CD4-positive, alpha-beta T cell treated with Interleukin-4 for 4 hours (primary cell): ENCODE measurements at places on chromosomes 11 and 22.

DNA sequence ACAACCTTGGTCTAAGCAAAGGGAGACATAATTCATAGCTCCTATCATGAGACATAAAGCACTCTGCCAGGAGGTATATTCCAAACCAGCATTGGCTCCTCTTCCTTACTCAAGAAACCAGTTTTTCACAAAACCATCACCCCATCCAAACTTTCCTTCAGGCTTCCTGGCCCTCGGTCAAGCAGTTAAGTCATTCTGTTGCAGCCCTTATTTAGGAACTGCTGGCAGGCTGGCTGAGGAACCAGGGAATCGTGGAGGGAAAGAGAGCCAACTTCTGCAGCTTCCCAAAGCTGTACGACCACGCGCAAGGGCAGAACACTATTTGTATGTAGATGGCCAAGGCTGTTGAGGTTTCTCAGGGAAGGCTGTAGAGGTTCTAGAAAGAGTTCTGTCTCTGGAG is 680 bp downstream of the IFT46 start:
- DNase-seq, result no peak

- no peak for DNase-seq
Observed at GRCh38 chr22:30272781-30273601, 6.3 kb upstream of the OSM start.

DNA sequence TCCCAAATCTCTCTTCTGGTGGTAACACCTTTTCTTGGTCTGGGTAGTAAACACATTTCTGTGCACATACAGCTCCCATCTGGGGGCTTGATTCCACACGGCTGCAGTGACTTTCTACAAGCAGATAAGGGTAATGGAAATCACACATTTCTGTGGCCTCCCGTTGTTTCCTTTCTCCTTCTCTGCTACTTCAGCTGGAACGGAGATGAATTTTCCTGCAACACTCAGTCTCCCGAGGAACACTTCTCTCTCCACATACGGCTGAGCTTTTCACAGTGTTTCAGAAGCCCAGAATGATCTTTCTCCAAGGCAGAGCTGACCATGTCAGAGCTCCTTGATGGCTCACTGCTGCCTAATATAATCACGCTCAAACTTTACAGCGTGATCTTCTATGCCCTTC is 364.3 kb upstream of the NARS2 start:
- no peak for DNase-seq

DNA sequence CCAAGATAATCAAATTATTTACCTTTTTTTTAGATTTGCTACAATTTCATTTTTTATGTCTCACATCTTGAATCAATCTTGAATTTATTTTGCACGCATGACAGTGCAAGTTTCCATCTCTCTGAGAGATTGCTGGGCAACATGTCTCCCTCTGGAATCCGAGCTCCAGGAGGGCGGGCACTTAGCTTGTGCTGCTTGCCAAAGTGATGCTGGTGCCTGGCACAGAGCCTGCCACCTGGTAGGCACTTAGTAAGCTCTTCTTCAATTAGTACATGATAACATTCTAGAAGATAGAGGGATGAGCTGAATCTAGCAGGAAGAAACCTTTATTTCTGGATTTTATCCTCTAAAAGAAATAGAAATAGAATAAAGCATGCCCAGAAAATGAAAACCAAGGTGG is 27.5 kb upstream of the OR9I1 start:
- no peak for DNase-seq

DNA sequence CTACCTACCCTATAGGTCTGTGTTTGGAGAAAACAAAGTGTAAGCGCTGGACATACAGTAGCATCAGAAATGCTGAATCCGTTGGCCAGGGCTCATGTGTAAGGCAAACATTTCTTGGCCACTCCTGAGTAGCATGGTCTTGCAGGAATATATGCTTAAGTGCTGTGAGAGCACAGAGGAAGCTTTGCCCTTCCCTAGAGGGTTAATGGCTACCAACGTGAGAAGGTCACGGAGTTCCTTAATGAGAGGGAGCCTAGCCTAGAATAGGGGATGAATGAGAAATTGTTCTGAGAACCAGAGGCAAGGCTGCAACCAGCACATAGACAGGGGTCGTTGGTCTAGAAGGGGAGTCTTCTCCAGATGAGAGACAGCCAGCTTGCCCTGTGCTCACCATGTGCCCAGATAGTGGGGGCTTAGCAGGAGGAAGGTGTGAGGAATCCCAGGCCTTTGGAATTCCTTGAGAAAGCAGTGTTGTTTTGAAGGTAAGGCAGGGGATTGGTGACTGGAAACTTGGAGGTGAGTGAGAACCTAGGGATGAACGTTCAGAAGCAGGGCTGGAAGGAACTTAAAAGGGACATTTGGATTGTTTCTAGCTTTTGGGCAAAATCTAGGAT is 29.5 kb downstream of the RCOR2 start:
- DNase-seq, result no peak

GRCh38 chr11:24531528-24531927 is 34.7 kb downstream of the LUZP2 start:
- no peak for DNase-seq

GRCh38 chr11:126268361-126268707 is 361 bp downstream of the SRPRA start:
- no peak for DNase-seq

DNA sequence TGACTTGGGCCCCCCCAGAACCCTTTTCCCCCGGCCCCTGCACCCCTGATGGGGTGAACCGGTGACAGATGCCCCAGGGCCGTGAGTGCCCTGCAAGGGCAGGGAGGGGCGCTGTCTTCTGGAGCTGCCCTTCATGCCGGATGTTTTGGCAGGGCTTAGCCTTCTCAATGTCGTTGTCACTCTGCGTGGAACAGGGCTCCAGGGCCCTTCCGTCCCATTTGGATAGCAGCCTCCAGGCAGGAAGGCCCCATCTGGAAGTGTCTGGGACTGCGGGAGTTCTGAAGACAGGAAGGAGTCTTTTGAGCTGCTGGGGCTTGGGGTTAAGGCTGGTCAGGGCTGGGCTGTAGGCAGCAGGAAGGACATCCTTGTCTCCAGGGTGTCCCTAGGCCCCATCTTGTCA is 4.6 kb downstream of the FRMD8 start:
- no peak for DNase-seq
